ENCODE measurements at places on chromosomes 11 and 22. TPM values are rescaled to one million over a fixed set of nuclear protein-coding genes. Genes with fewer than 3 reads are reported as not detected.
A peak's percentile ranks its signal among the peaks of the same experiment; 100 is the strongest.

DNA sequence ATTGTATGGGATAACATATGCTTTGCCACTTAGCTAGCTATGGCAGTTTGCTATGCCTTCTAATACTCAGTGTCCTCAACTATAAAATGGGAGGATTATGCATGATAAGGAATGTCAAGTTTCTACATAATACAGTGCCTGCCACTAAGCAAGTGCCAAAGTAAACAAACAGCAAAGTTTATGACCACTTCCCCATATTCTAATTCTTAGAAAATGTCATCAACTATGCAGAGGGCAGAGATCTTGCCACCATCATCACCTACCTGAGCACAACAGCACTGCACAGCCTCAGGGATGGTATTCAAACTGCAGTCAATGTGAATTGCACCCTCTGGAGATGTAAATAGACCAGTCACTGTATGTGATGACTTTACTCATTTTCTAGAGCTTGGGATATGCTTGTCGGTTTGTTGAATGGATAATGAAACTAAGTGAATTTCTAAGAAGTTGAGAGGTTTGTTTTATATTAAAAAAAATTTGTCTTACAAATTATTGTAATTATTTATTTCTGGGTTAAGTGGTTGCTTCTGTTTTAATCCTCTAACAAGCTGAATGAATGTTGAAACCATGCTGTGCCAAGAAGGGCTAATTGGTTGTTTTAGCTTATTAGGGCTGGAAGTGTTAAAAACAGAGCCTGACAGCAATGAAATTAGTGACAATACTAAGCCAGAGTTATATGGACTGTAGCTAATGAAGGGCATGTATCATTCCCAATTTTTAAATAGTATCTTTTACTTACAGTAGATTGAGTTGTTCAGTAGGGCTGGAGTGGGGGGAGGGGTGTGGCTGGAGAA, 398.4 kb downstream of the CNTN5 start:
- H3K27me3 ChIP-seq, result no peaks in the 10 kb centered on the region
- H3K4me3 ChIP-seq, result no peak overlapping the region
- no peak overlapping the region for H3K27ac ChIP-seq
- DNase-seq, result no peak
- no peaks in the 10 kb centered on the region for H3K4me1 ChIP-seq
- peaks cover 2% of the 10 kb centered on the region for H3K36me3 ChIP-seq

GRCh38 chr11:126102436-126102981, 39.8 kb upstream of the CDON start:
- DNase-seq, result no peak
- H3K4me3 ChIP-seq, result no peak overlapping the region
- H3K4me1 ChIP-seq, result no peaks in the 10 kb centered on the region
- H3K36me3 ChIP-seq, result no peaks in the 10 kb centered on the region
- H3K27me3 ChIP-seq, result no peaks in the 10 kb centered on the region
- H3K27ac ChIP-seq, result no peak overlapping the region

GRCh38 chr22:45783690-45784089, 112.1 kb downstream of the ATXN10 start:
- DNase-seq, result no peak
- no peak overlapping the region for H3K4me3 ChIP-seq
- no peaks in the 10 kb centered on the region for H3K4me1 ChIP-seq
- H3K27ac ChIP-seq, result no peak overlapping the region
- peaks cover 3% of the 10 kb centered on the region for H3K36me3 ChIP-seq

- peaks cover 6% of the 10 kb centered on the region for H3K27me3 ChIP-seq
- no peak overlapping the region for H3K27ac ChIP-seq
- no peaks in the 10 kb centered on the region for H3K4me1 ChIP-seq
- no peak for DNase-seq
- no peak overlapping the region for H3K4me3 ChIP-seq
- H3K36me3 ChIP-seq, result no peaks in the 10 kb centered on the region
Measured at GRCh38 chr11:113420808-113421207, 33.2 kb downstream of the ANKK1 start.

GRCh38 chr11:112878033-112878601, 83.1 kb upstream of the NCAM1 start:
- no peak overlapping the region for H3K27ac ChIP-seq
- no peak overlapping the region for H3K4me3 ChIP-seq
- no peaks in the 10 kb centered on the region for H3K36me3 ChIP-seq
- peaks cover 4% of the 10 kb centered on the region for H3K27me3 ChIP-seq

Gene OR5AN1
- not detected for total RNA-seq

DNA sequence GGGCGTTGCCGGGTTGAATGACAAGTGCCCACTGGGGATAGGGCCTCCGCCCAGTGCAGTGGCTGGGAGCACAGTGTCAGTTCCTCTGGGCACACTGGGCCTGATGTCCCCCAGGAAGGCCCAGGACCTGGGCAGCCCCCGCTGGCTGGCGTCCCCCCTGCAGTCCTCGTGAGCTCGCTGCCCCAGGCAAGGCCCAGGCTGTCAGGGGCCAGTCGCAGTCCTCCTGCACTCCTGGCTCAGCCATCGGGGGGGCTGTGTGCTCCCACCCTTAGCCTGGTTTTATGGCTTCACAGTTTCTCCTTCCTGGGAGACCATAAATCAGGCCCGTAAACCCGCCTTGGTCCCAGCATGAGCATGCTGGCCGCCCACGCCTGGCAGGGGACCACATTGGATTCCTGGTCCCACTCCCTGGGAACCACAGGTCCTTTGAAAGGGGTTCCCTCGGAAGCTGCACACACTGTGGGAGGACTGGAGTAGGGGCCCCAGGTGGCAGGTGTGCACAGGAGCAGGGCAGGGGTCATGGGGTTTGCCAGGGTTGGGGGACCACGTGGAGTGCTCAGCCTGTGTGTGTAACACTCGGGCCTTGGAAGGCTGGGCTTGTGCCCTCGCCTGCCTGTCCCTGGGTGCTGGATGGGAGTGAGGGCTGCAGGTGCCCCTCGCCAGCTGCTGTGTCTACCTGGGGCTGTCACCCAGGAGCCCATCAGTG, 113.6 kb downstream of the KCNQ1OT1 start:
- no peak overlapping the region for H3K4me3 ChIP-seq
- no peak overlapping the region for H3K27ac ChIP-seq
- H3K27me3 ChIP-seq, result no peaks in the 10 kb centered on the region

DNA sequence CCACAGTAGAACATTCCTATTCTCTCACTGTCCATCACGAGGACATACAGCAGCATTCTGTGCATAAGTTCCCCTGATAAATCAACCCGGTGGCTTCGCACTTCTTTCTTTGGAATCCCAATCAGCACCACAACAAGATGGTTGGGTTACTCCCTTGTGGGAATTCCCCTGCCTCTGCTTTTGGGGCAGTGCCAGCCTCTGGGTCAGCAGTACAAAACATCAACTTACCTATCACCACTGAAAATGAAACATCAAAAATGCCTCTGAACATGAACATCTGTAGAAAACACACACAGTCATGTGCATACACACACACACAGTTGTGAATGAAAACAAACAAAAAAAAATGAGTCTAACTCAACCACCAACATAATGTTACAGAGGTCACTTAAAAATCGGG, 79.3 kb downstream of the KCNA4 start:
- DNase-seq, result no peak
- no peaks in the 10 kb centered on the region for H3K4me1 ChIP-seq
- H3K27me3 ChIP-seq, result no peaks in the 10 kb centered on the region
- no peak overlapping the region for H3K4me3 ChIP-seq

Gene TRPC6
- not detected for total RNA-seq

Gene MFRP
- total RNA-seq, result not detected

DNA sequence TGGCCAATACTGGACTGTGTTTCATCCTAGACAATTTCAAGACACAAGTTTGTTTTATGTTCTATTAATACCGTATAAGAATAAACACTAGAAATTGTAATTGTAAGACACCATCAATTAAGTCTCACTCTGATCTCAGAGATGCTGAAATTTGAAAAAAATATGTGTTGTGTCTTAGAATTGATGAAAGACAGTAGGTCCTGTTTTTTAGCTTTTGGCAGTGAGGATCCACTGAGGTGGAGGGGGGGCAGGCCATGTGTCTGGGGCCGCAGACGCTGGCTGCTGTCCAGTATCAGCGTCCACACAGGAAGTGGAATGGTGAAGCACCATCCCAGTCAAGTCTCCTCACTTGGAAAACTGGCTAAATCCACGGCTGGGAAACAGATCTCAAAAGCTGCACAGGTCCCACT, 22.5 kb upstream of the ALG8 start:
- no peaks in the 10 kb centered on the region for H3K36me3 ChIP-seq
- no peaks in the 10 kb centered on the region for H3K4me1 ChIP-seq
- H3K27me3 ChIP-seq, result no peaks in the 10 kb centered on the region
- H3K4me3 ChIP-seq, result no peak overlapping the region
- H3K27ac ChIP-seq, result no peak overlapping the region
- no peak for DNase-seq

Gene MB
- 0.69 TPM for total RNA-seq

DNA sequence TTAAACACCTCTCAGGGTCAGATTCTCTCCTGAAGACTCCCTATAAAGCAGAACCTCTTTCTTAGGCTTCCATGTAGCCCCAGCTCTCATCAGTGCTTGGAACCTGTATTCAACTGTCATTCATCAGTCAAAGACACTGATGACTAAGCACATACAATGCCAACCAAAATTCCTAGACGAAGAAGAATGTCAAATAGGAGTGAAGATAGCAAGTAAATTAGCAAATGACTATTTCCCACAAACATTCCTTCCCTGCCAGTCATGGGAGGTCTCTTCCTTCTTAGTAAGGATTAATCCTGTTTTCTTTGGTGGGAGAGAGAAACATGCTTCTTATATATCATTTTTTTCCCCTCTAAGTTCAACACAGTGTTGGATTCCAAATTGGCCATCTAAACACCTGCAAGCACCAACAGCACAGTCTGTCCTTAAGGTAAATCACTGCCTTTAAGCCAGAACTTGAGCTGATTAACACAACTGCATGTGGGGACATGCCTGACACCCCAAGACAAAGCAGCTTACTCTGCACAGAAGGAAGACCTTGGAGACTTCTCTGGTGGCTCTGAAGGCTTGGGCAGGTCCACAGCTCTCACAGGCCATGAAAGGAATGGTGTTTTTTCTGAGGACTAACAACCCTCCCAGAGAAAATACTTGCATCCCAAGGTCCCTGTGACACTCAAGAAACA, 47.5 kb upstream of the ME3 start:
- H3K4me3 ChIP-seq, result no peak overlapping the region
- no peaks in the 10 kb centered on the region for H3K4me1 ChIP-seq

DNA sequence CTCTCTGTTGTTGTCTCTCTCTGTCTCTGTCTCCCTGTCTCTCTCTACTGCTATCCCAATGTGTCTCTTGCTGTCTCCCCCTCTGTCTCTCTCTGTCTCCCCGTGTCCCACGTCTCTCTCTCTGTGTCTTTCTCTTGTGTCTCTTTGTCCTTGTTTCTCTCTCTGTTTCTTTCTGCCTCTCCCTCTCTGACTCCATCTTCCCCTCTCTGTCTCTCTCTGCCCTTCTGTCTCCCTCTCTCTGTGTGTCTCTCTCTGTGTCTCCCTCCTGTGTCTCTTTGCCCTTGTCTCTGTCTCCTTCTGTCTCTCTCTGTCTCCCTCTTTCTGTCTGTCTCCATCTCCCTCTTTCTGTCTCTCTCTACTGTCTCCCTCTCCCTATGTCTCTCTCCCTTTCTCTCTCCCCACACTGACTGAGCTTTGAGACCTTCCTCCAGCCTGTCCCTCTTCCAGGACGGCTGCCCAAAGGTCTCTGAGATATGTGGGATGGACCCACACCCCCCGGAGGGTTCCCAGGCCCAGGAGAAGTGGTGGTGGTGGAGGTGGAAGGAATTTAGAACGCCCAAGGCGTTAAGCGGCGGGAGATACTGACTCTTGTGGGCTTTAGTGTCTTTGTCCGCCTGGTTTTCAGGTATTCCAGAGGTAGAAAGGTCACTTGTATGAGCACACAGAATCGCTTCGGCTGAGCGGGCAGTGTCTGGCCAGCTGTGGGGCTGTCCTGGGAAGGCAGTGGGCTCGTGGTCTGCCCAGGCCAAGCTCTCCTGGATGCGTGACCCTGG, 65.5 kb upstream of the CCND1 start:
- no peaks in the 10 kb centered on the region for H3K36me3 ChIP-seq
- H3K4me3 ChIP-seq, result no peak overlapping the region
- peaks cover 35% of the 10 kb centered on the region for H3K27me3 ChIP-seq
- H3K27ac ChIP-seq, result no peak overlapping the region

DNA sequence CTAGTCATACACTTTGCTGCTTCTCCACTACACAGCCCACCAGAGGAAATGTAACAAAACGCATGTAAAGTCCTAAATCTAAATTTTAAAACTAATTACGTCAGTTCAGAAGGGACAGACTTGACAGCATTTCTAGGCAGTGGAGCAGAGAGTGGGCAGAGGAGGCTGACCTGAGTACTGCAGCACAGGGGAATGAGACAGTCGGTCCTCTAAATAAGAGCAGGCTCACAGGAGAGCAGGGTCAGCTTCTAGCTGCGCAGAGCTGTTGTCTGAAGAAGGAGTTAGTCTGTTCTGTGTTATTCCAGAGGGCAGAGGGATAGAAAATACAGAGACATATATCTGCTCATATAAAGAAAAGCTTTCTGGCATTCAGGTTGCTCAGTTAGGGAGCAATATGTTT, 40.3 kb downstream of the JHY start:
- no peaks in the 10 kb centered on the region for H3K4me1 ChIP-seq
- no peak overlapping the region for H3K4me3 ChIP-seq
- H3K36me3 ChIP-seq, result no peaks in the 10 kb centered on the region
- H3K27me3 ChIP-seq, result no peaks in the 10 kb centered on the region
- no peak overlapping the region for H3K27ac ChIP-seq
- no peak for DNase-seq

DNA sequence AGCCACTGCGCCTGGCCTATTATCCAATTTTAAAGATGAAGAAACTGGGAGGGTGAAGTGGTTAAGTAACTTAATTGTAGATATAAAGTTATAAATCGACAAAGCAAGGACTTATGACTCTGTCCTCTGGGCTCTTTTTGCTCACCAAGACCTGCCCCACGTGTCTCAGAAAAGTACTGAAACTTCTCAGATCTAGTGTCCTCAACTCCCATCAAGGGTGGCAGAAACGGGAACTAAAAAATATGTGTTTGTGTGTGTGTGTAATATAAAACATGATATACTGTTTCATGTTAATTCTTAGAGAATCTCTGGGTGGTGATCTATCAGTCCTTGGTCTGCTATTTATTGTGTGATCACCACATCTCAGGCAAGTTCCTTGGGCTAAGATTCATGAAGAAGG, 104.9 kb downstream of the GAB2 start:
- no peaks in the 10 kb centered on the region for H3K36me3 ChIP-seq
- peak overlapping the region; percentile 59 for H3K27ac ChIP-seq
- H3K4me1 ChIP-seq, result peaks cover 73% of the 10 kb centered on the region
- H3K27me3 ChIP-seq, result no peaks in the 10 kb centered on the region
- DNase-seq, result peak; percentile 27

Gene KRTAP5-9
- not detected for total RNA-seq

- H3K27me3 ChIP-seq, result peaks cover 6% of the 10 kb centered on the region
- H3K36me3 ChIP-seq, result peaks cover 3% of the 10 kb centered on the region
Measured at GRCh38 chr11:123381817-123382554, 48.1 kb upstream of the GRAMD1B start.

- H3K4me1 ChIP-seq, result peaks cover 9% of the 10 kb centered on the region
- no peak for DNase-seq
- peaks cover 1% of the 10 kb centered on the region for H3K36me3 ChIP-seq
- no peak overlapping the region for H3K4me3 ChIP-seq
- H3K27me3 ChIP-seq, result peaks cover 18% of the 10 kb centered on the region
Measured at GRCh38 chr11:46397526-46397925, 6.0 kb upstream of the CHRM4 start.

GRCh38 chr11:47611348-47611794, 17.2 kb upstream of the C1QTNF4 start:
- H3K27me3 ChIP-seq, result no peaks in the 10 kb centered on the region
- H3K4me1 ChIP-seq, result no peaks in the 10 kb centered on the region
- no peaks in the 10 kb centered on the region for H3K36me3 ChIP-seq
- no peak overlapping the region for H3K4me3 ChIP-seq

Gene CRYBB2
- total RNA-seq, result not detected

- peaks cover 8% of the 10 kb centered on the region for H3K27me3 ChIP-seq
- no peaks in the 10 kb centered on the region for H3K4me1 ChIP-seq
- H3K36me3 ChIP-seq, result no peaks in the 10 kb centered on the region
- no peak overlapping the region for H3K27ac ChIP-seq
- no peak for DNase-seq
Measured at GRCh38 chr11:93986716-93987115, 34.4 kb upstream of the HEPHL1 start.
